ENCODE measurements at places on chromosomes 16 and 17.

- DNase-seq = no peak
Observed at GRCh38 chr17:73628642-73629552, 15.3 kb downstream of the SDK2 start.

GRCh38 chr16:19748389-19749168 lies 30.5 kb downstream of the IQCK start:
- no peak for DNase-seq

DNA sequence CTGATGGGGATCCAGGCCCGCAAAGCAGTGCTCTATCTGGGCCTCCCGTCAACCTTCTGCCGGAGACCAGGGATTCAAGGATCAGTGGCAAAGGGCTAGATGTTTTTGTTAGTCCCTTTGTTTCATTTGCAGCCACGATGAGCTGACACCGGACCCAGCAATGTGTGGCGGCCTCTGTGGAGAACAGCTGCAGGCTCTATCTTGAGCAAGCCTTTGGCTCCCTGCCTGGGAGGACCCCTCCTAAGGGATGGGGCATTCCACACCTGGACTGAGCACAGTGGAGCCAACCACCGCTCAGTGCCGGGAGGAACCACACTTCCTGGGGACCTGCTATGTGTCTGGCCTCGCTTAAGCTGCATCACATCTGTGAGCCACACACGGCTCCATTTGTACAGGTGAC lies 215.8 kb downstream of the RBFOX3 start:
- no peak for DNase-seq

DNA sequence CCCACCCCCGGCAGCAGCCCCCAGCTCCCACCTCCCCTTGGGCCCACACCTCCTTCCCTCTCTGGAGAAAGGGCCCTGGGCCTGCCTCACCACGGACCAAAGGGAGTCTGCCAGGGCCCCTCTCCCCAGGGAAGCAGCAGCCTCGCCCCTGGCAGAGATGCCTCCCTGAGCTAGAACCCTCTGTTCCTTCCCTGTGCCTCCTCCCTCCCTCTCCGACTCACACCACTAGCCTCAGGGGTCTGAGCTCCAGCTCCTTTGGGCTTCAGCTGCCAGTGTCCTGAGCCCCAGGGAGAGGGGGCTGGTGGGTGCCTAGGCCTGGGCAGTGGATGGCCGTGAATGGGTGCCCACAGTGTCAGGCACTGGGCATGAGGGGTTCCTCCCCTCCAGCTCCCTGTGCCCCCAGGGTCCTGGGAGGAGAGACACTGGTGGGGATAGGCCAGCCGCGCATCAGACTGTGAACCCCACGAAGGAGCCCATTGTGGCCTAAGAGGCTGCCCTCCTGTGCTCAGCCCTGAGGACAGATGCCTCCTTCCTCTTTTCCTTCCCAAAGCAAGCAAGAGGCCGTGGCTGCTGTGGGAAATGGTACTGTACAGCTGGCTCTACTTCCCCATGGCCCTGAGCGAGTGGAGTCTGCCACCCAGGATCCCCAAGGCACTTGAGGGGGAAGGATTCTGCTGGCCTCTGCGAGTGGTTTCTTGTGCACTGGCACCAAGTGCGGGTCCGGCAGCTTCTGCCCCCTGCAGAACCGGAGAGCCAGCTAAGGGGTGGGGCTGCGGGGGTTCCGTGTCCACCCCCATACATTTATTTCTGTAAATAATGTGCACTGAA lies 20.7 kb downstream of the MMP15 start:
- DNase-seq = no peak

DNA sequence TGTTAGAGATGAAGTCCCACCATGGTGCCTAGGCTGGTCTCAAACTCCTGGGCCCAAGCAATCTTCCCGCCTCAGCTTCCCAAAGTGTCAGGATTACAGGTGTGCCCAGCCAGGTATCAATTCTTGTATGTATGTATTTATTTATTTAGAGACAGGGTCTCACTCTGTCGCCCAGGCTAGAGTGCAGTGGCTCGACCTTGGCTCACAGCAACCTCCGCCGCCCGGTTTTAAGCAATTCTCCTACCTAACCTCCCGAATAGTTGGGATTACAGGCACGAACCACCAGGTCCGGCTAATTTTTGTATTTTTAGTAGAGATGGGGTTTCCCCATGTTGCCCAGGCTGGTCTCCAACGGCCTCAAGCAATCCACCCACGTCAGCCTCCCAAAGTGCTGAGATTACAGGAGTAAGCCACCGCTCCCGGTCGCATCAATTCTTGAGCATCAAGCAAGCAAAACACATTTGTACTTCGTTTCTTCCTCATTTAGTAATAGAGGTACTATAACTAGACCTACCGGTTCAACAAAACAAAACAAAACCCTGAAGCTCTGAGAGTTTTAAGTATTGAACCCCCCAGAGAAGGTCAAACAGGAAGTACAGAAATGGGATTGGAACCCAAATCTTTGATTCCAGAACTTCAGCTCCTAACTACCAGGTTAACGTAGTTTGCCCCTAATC lies 1.0 kb upstream of the ZNF500 start:
- DNase-seq = no peak

DNA sequence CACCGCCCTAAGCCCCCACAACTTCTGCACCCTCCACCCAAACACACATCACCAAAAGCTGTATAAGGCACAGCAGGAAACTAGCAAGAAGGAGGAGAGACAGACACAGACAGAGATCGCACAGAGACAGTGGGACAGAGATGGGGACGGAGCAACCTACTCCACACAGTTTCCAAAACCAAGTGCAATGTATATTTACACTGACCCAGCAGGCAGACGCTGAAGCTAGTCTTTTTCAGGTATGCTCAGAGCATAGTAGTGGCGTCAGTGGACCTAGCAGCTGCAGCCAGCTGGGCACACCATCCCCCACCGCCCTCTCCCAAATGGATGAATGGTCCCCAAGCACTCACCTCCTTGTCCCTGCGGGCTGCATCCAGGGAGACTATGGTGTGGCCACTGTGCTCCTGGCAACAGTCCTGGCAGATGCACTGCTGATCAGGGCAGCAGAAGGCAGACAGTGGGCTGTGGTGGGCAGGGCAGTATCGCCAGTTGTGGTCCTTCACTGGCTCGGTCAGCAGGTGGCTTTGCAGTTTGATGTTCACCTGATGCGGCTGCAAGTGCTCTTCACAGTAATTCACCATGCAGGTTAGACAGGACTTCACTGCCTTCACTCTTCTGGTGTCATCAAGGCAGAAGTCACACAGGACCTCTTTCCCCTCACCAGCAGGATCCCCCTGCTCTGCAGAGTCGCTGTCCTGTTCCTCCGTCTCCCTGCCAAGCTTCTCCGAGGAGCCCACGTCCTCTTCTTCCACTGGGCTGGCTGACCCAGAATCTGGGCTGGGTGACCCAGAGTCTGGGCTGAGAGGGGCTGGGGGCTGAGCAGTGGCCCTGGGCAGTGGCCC lies 31.5 kb upstream of the FBXW10B start:
- no peak for DNase-seq

GRCh38 chr17:82483204-82483660 lies 24.7 kb downstream of the NARF start:
- no peak for DNase-seq
